ENCODE measurements at places on chromosomes 3 and 15.
A peak's percentile ranks its signal among the peaks of the same experiment; 100 is the strongest.

DNA sequence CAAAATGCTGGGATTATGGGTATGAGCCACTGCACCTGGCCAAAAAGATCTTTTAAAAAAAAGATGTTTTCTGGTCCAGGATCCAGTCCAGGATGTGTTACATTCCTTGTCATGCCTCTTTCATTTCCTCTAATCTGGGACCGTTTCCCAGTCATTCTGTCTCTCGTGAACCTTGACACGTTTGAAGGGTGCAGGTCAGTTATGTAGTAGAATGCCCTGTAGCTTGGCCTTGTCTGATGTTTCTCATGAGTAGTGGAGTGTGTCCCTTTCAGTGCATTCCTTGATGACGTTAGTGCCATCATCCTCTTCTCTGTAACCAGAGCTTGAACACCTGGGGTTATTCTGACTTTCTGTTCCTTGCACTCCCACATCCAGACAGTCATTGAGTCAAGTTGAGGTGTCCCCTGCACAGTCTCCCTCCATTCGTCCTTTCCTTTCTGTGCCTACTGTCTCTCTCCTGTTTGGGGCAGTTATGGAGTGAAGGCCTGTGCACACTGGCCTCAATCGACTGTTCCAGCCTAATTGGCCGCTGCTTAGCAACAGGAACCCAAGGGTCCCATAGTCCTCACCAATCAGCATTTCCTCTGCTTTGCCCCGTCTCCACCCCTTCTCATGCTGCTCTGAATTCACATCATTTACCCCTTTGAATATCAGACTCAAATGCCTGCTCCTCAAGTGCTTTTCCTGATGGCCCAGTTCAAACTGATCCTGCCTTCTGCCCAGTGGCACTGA lies 5.5 kb downstream of the FAM81A start:
- ATAC-seq, result peak; percentile 55

- no peak for ATAC-seq
Measured at GRCh38 chr3:135649361-135649760, 316.2 kb upstream of the PPP2R3A start.

DNA sequence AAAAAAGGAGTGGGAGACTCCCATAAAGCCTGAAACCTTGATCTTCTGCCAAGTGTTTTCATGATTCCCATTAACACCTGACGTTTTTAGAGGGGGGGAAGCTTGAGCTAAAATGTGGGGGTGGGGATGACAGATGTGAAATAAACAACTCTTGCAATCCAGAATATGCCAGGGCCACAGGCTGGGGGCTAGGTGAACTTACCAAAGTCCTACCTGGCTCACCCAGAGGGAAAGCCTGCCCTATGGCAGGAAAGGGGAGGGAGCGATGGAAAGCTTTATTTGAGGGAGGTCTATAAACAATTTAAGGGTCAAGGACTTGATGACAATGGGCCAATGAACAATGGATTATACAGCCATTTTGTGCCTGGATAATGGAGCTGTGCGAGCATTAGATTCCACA lies 108.3 kb downstream of the LRIG1 start:
- no peak for ATAC-seq

DNA sequence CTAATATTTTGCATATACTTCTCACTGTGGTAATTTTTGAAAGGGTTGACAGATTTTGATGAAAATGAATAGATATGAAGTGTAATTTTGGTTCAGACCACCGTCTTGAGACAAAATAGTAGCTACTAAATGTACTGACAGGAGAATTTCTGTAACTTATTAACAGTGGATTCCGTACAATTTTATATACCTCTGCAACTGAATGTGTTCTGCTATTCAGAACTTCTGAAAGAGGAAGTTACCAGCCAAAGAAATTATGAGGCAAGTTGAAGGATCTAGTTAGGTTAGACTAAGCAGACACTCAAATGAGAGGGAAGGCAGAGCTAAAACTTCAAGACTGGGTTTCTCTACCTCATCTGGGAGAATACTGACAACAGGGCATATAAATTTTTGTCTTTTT lies 29.4 kb downstream of the GAP43 start:
- peak; percentile 76 for ATAC-seq

GRCh38 chr3:66253790-66254620 lies 33.2 kb downstream of the SLC25A26 start:
- ATAC-seq, result no peak

DNA sequence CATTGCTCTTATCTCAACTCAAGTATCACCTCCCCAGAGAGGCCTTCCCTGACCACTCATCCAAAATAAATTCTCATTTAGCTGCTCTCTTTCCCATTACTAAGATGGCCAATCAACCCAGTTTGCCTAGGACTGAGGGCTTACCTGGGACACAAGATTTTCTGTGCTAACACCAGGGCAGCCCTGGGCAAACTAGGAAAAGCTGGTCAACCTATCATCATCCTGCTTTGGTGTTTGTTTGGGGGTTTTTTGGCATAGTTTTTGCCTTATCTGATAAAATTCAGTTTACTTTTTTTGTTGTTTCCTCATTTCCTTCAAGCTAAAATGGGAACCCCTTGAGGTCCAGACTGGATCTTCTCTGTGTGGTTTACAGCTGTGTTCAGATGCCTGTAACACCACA lies 131.4 kb upstream of the NR2F2 start:
- ATAC-seq, result no peak

GRCh38 chr15:77013776-77014131 lies 18.8 kb downstream of the PSTPIP1 start:
- peak; percentile 88 for ATAC-seq

DNA sequence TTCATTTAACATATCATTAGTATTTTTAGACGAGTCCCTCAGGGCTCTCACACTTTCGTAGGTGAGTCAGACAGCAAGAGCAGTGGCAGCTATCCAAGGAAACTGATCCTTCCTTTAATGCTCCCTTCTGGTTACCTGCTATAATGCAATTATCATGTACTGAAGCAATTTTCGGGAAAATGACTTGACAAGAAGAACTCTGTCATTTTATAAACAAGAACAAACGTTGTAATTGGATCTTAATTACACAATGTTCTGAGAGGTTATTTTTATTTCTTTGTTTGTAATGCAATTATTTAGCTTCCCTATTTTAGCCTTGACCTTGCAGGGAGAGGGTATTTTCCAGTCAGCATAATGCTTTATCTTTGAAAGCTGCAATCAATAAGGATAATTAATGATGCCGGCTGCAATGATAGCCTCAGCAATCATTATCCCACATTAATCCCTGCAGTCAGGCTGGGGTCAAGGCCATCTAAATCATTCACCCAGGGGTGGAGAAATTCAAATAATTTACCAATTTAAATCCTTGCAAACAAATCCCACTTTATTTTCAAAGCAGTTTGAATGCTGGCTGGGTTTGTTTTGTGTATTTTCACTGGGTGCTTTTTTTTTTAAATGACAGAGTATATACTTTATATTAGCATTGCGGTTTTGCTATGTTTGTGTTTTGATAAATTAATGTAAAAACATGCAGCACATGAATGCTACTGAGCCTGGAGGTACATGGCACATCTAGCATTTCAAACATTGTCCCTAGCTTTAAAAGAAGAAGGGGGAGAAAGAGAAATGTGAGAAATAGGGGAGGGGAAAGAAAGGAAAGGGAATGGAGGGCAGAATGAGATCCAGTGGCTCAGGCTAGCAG lies 249.9 kb downstream of the SHOX2 start:
- ATAC-seq, result no peak

- ATAC-seq, result no peak
Measured at GRCh38 chr3:184471439-184471838, 90.1 kb upstream of the EPHB3 start.

DNA sequence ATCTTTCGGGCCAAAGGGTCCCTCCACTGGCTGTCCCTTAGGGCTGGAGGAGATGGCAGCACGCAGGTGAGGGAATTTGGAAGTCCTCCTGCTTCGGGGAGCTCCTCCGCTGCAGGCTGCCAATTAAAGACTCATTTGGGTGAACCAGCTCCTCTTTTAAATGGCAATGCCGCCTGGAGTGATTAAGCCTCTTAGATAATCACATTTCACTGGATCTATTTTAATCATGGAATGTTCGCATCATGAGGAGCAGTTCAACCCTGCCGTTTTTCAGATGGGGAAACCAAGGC lies 117.9 kb downstream of the LIPC start:
- ATAC-seq, result no peak

- ATAC-seq, result peak; percentile 53
Measured at GRCh38 chr3:100634493-100635272, 25.3 kb downstream of the ADGRG7 start.

- no peak for ATAC-seq
Measured at GRCh38 chr3:99630815-99631214, 7.6 kb upstream of the COL8A1 start.

GRCh38 chr3:170598091-170598502 lies 12.2 kb upstream of the SLC7A14 start:
- ATAC-seq, result no peak

- ATAC-seq, result no peak
Measured at GRCh38 chr15:41937568-41937923, 34.8 kb downstream of the EHD4 start.

GRCh38 chr3:13594991-13595421 lies 46.1 kb downstream of the FBLN2 start:
- peak; percentile 17 for ATAC-seq

Measured in stimulated activated memory B cell treated with anti-CD40 and anti-IgM and Interleukin-4, amounts not matched to agents 10 μg/mL and 1 μg/mL and 100 μg/mL, for 72 hours (primary cell).